ENCODE measurements at places on chromosomes 7 and 10.

- no peak for DNase-seq
Measured at GRCh38 chr7:50657341-50657873, 92.2 kb upstream of the DDC start.

GRCh38 chr7:116952635-116953371 is 498 bp upstream of the ST7 start:
- no peak for DNase-seq

GRCh38 chr10:113503930-113504329 is 48.9 kb upstream of the HABP2 start:
- no peak for DNase-seq

GRCh38 chr7:37942934-37943610 is 22.6 kb downstream of the EPDR1 start:
- DNase-seq: no peak

DNA sequence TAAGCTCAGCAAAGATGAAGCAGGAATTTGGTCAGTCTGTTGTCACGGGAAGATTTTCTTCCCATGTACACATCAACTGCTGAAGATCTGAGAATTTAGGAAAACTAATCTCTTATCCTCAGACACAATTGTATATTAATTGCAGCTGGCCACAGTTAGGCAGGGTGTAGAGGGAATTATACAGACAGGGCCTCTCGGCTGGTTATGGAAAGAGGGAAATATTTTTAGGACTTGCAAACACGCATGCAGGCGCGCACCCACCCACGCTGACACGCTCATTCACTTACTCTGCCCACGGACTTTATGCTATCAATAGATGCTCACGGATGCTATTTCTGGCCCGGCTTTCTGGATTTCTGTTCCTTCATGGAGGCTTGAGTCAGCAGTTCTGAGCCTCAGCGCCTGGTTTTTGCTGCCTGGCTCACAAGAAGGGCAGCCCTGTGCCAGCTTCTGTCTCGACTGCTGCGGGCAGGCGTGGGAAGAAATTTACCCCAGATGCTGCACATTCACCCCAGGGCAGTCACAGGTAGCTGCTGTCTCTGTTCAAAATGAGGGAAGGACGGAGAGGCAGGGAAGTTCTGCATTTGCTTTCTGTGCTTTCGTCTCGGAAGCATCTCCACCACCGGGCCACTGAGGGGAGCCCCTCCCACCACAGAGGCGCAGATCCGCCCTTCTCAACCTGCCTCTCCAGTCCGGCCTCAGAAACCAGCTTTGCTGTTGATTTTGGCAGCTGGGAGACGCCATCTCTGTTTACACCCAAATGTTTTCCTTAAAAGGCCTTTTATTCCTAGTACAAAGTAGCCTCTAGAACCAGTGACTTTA is 116.3 kb upstream of the BTBD16 start:
- DNase-seq: no peak

GRCh38 chr10:7417103-7417623 is 6.3 kb upstream of the SFMBT2 start:
- no peak for DNase-seq

GRCh38 chr10:60246382-60246781 is 143.3 kb downstream of the ANK3 start:
- no peak for DNase-seq

DNA sequence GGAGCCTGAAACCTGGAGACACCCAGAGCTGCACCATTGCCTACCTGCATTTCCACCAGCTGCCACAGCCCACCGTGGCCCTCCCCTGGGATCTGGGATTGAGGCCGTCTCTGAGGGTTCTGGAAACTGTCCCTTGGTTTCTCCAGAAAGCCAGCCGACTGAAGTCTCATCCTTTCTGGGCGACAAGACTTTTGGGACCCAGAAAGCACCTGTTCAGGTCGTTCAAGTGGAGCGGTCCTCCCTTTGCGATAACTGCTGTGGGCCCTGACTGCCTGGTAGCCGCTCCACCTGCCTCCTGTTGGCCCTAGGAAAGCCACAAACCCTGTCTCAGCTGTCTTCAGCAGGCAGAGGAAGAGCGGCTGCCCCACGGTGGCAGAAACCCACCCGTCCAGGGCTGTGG is 346.0 kb upstream of the MKI67 start:
- DNase-seq: no peak

DNA sequence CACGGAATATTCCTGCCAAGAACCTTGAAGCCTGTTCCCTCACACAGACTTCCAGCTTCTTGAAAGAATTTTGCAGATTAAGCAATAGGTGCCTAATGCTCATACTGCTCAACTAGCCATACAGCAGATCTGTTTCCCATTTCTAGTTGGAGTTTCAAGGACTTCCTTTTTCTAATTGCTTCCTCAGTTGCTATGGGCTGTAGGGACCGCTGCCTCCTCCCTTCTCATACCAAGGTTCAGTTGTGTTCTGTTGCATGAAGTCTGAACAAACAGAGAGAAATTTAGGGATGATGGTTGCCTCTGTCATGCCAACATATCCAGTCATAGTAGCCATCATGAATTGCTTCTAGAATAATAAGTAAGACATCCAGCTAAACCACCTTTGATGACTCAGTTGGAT is 6.8 kb downstream of the ITGA8 start:
- no peak for DNase-seq

- DNase-seq: no peak
Measured at GRCh38 chr7:40865441-40866233, 730.8 kb downstream of the SUGCT start.

DNA sequence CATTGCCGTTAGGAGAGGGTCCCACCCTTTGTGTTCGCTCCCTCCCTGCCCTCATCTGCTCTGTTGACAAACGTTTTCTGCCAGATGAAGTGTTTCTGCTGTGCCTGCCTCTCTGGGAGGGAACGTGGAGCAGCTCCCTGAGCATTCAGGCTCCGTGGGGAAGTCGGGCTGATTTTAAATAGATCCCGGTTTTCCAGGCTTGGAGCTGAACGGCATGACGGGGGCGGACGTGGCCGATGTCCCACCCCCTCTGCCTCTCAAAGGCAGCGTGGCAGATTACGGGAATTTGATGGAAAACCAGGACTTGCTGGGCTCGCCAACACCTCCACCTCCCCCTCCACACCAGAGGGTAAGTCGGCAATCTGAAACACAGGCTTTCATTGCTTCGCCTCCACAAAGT is 101.9 kb upstream of the NPS start:
- no peak for DNase-seq

DNA sequence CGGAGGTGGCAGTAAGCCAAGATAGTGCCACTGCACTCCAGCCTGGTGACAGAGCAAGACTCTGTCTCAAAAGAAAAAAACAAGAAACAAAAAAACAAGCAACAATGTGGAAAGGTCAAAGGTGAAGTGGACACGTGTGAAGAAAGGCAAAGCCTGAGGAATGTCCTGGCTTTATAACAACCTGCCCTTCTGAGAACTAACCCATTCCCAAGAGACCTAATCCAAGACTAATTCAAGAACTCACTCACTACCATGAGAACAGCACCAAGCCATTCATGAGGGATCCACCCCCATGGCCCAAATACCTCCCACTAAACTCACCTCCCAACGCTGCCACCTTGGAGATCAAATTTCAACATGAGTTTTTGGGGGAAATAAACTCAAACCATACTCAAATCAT is 47.5 kb upstream of the KIF5B start:
- no peak for DNase-seq

DNA sequence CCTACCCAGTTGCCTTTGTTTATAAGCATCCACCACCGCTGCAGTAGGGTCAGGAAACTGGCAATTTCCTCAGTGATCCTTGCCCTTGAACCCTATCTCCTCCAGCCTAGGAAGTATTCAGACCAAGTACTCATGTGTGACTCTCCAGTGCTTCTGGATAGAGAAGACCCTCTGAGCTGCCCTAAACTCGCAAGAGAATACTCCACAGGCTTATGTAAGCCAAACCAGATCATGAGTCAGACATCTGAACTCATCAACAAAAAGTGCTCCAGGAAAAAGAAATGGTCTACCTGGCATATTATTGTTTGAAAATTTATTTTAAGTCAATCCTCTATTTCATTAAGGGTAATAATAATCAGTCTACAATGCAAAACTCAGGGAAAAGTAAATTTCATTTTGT is 101.3 kb downstream of the KAT6B start:
- DNase-seq: no peak

- peak; percentile 61 for DNase-seq
Measured at GRCh38 chr7:36746347-36746746, 22.1 kb upstream of the AOAH start.

DNA sequence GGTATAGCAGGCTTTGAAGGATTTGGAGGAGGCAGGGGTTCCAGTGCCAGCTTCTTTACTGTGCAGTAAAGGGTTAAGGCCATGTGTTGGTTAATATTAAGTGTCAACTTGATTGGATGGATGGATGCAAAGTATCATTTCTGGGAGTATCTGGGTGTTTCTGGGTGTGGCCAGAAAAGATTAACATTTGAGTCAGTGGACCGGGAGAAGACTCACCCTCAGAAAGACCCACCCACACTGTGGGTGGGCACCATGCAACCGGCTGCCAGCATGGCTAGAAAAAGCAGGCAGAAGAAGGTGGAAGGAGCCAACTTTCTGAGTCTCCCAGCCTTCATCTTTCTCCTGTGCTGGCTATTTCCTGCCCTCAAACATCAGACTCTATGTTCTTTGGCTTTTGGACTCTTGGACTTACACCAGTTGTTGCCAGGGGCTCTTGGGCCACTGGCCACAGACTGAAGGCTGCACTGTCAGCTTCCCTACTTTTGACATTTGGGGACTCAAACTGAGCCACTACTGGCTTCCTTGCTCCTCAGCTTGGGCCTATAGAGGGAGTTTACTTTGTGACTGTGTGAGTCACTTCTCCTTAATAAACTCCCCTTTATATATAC is 6.8 kb upstream of the TRUB1 start:
- DNase-seq: no peak

GRCh38 chr10:100827819-100828737 is 82.7 kb downstream of the PAX2 start:
- peak; percentile 20 for DNase-seq

GRCh38 chr10:96895662-96896424 is 63.7 kb downstream of the LCOR start:
- DNase-seq: no peak

GRCh38 chr10:70786799-70787415 is 1.7 kb upstream of the TBATA start:
- no peak for DNase-seq

- no peak for DNase-seq
Measured at GRCh38 chr10:121668314-121669027, 70.2 kb upstream of the FGFR2 start.

DNA sequence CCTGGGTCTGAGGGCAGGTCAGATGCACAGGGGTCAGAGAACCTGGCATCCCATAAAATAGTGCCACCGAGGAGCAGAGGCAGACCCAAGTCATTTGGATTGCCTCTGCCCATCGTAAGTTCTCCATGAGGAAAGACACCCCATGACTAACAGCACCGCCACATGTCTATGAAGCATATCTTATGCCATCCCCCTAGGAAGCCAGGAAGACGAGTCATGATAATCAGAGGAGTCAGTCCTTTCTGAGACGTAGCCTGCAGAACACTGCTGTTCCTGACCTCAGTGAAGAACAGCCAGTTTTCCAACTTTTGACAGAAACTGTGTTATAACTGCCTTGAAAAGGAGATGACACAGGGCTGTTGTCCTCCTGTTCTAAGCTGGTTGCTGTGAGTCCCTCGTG is 51.2 kb downstream of the INSYN2A start:
- no peak for DNase-seq

- DNase-seq: peak; percentile 20
Measured at GRCh38 chr7:136009488-136010079, 32.4 kb upstream of the MTPN start.

DNA sequence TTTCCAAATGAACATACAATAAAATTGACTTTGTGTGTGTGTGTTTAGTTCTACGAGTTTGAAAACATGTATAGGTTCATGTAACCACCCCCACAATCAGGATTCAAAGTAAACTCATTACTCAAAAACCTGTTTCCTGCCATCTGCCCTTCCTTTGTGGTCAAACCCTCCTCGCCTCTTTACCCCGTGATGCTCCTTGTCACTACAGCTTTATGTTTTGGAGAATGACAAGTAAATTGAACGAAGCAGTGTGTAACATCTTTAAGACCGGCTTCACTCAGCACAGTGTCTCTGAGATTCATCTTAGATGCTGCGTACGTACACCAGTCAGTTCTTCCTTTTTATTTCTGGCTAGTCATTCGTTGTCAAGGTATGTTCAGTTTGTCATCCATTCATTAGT is 54.6 kb upstream of the MKI67 start:
- no peak for DNase-seq

DNA sequence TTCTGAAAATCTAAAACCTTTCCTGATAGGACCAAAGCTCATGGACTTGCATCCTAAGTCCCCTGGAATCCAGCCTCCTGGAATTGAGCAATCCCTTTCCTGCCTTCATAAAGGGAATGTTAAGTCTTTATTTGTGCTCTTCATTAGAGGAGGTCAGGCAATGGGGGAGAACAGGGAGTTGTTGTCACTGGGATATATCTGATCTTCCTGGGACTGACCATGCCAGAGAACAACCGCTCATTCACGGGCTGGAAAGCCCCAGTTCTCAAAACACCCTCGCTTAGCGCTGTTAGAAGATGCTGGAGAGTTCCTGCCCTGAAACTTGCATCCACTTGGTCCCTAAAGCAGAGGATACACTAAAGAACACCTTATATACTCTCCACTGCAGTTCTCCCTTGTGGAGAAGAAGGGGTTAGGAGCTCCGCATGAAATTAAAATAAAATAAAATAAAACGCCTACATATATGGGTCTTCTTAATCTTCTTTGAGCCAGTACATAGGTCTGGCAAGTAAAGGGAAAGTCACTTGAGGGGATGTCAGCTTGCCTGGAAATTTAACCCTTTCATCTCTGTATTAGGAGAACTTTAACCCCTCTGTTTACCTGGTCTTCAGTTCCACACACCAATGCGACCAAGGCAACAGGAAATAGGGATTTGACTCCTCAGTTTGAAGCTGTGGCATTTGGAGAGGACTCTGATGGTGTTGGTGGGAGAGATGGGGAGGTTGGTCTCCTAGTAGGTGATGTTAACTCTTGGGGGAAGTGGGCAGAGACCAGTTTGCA is 1.2 kb downstream of the SORCS1 start:
- no peak for DNase-seq

DNA sequence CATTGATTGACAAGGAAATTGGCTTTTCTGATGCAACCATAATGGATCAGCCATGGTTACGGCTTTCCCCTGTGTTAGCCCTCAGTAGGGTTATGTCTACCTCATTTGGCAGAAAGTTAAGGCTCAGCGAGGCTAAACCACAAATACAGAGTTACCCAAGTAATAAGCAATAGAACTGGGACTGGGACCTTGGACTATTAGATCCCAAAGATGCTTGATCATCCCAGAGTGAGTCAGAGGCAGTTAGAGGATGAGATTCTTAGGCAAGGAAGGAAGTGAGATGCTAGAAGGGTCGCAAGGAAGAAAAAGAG is 401.4 kb downstream of the TNS3 start:
- no peak for DNase-seq
